ENCODE measurements at places on chromosomes 2 and 18. TPM values are rescaled to one million over a fixed set of nuclear protein-coding genes. Genes with fewer than 3 reads are reported as not detected.

GRCh38 chr2:71787476-71788185, 334.3 kb downstream of the DYSF start:
- DNase-seq = no peak

- no peak for DNase-seq
These were observed 804.3 kb downstream of the KCNJ3 start for GRCh38 chr2:155502766-155503165.

GRCh38 chr18:73043611-73044010, 175.8 kb upstream of the NETO1 start:
- DNase-seq = no peak

DNA sequence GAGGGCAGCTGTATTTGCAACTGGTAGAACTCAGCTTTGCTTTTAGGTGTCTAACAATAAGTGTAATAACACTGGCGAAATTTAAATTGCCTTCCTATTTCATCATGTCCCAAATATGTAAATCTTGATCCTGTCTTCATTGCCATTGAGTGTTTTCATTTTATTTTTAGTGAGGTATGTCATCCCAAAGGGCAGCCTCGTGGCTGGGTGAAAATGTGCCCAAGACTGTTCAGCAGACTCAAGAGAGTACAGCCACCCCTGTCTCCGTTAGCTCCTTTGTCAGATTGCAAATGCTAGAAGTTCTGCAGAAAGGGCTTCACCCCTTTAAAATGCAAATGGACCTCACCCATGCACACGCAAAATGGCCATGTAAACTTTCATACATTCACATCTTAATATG, 278.8 kb downstream of the RND3 start:
- no peak for DNase-seq

DNA sequence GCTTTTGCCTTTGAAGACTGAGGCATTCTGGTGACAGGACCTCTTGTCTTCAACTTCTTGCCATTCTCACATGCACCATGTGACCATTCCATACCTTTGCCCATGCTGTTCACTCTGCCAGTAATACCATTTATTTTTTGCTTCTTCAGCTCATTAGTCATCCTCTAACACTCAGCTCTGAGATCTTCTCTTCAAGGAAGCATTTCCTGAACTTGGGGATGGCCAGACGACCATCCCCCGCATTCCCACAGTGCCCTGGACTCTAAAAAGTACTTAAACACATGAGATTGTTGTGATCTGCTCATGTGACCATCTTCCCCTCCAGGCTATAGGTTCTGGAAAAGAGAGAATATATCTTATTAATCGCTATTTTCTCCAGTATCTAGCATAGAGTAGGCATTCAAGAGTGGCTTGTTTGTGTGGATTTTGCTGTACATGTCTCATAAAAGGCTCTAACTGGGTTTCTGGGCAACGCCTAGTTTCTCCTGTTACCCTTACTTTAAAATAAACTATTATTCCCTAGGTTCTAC, 33.9 kb downstream of the PAX3 start:
- DNase-seq = no peak

Gene ARHGAP28
- total RNA-seq = not detected

Gene ILKAP
- 102 TPM for total RNA-seq

- no peak for DNase-seq
These were observed 1.3 kb downstream of the FMNL2 start for GRCh38 chr2:152336119-152336853.

DNA sequence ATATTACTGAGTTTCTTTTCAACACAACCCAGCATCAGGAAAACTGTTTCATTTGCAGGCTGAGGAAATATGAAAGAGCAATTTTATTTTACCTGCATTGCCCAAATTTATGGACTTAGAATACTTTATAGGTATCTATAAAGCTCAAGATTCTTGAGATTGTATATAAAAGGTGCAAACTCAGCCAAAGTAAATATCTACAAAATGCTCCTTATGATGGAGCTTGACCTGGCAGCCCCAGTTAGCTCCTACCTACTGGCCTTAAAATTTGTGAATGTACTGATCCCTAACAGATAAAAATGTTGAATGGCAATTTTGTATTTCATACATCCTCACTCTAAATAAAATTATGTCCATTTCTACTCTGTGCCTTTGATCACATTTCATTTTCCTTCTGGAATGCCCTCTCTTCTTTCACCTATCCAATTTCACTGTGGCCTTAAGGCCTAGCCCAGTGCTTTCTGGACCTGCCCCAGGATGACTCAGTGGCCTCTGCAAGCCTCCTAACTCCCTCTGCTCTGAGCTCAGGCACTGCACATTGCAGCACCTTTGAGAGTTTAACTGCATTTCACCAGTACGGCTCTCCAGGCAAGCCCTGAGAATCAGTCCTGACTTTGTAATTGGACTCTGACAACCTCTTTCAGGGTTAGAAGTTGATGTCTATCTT, 125.9 kb downstream of the ANTXR1 start:
- no peak for DNase-seq

DNA sequence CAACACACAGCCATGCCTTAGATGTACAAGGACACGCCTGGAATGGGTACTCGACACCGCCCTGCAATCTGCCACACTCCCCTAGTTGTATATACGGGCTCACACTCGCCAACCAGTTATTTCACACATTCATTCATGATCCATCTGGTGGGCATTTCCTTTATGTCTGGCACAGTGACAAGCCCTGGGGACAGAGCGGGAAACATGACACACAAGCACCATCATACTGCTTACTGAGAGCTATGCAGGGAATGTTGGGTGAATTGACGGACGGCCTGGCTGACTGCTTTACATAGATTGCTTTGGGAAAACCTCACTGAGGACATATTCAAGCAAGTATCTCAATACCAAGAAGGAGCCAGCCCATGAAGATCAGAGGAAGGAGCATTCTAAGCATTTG, 448.0 kb upstream of the SPRED2 start:
- DNase-seq = no peak

GRCh38 chr2:55163941-55164390, 68.1 kb downstream of the CLHC1 start:
- no peak for DNase-seq

Gene ZFP36L2
- total RNA-seq = 226 TPM

DNA sequence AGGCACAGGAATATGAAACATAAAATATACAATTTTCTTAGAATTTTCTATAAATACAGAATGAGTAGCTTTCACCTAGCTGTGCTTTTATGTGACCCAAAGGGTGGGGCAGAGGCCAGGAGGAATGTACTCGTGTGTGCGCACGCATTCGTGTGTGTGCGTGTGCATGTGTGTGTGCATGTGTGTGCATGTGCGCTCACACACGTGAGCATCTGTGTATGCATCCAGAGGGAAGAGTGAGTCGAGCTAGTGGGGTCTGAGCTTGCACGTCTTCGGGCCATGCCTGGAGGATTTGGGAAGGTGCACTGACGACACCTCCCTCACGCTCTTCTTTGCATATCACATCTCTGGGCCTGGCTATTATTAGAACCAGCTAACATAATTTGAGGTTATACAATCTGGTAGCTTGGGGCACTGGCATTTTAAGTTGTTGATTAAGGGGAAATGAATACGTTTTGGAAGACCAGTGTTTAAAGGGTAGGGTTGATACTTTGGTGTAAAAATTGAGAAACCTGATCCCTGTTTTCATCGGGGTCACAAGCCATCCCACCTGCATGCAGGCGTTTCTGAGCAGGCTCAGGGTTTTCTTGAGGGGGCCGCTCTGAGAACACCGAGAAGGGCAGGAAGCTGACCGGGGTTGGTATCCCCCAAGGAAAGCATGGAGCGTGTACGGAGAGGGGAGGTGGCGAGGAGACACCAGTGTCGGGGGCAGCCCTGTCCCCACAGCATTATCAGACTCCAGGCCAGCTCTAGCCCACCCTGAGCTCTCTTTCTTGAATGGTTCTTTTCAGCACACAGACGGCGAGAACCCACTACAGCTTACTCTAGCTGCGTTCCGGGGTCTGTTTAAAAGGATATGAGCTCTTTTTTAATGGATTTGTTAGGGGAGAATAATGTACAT, 85.3 kb downstream of the LRRFIP1 start:
- DNase-seq = no peak

GRCh38 chr2:36266536-36267121, 88.9 kb upstream of the CRIM1 start:
- DNase-seq = no peak

DNA sequence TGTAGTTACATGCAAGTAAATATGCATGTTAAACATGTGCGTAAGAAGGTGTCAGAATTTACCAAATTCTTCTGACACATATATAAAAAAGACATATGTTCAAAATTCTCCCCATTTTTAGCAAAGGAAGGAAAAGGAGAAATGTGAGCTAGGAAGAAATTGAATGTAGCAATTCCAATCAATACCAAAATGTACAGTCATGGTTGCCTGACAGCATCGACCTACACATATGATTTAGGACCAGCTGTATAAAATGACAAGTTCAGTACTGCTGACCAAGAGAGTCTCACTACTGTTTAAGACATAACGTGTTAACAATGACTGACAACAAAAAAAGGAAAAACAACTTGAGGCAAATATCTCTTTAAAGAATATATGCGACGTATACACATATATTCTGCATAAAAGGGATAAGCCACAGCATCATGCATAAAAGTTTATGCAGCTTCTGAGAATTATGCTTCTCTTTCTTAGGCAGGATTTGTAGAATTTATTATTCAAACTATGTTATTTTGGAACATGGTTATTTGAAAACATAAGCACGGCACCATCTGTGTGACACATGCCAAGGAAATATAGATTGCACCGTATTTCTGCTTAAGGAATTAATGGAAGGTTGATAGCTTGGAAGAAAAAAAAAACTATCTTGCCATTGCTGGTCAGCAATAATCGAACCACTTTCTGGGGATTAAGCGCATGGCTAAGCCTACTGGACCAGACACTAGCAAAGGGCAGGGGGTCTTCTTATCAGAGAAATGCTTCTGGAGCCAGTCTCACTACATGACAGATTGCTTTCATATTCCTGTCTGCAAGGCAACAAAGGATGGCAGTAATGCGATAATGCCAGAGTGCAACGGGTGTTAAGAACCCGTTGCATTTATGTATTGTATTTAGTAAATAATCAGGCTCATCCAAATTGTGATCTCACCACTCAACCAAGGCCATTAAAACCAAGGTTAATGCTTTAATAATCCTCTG, 154.0 kb downstream of the WDPCP start:
- no peak for DNase-seq

GRCh38 chr18:59478591-59478990, 119.5 kb upstream of the LMAN1 start:
- DNase-seq = no peak

GRCh38 chr18:23270986-23271680, 135.8 kb downstream of the CABLES1 start:
- DNase-seq = no peak

Gene CD8B
- 1.3 TPM for total RNA-seq

DNA sequence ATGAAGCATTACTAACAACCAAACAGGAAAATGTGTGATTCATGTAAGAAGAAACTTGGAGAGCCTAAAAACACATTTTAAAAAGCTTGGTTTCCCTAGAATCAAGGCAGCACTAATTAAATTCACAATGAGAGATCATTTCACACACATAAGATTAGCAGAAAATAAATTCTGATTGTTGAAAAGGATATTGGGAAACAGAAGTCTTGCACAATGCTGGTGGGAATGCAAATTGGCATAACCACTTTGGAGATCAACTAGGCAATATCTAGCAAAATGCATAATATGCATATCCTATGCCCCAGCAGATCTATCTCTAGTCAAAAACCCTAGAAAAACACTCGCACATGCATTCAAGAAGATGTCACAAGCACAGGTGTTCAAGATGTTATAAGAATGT, 75.3 kb upstream of the SIX3 start:
- DNase-seq = no peak

GRCh38 chr2:26731714-26732113, 32.4 kb upstream of the SLC35F6 start:
- DNase-seq = no peak

- no peak for DNase-seq
These were observed 795 bp upstream of the SETBP1 start for GRCh38 chr18:44679914-44680272.

DNA sequence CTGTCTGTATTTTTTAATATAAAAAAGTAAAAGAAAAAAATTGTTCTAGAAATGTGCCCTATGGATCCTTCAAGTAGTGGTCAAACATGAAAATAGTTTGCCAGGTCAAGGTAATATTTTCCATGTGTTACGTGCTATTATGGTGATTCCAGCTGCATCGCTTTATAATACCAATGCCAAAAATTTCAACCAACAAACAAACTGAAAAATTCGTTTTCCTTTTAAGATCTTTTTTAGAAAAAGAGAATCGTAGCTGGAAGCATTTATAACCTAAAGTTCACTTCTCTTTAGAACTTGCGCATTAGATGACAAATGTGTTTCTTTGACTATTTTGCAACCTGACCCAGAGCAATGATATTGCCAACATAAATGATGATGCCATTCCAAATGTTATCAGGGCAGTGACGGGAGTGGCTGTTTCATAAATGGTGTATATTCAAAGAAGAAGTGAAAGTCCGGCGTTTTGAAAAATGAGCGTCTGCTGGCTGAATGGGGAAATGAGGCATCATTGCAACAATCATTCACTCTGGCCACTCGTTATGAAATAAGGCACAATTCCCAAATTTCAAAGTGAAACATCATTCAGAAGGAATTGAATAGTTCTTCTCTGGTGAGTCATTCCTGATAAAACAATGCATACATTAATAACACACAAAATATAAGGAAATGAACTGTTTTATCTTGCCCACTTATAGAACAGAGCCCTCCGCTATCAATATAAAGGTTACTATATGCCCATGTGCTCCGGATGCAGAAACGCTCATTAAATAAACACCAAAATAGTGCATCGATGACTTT, 297.4 kb downstream of the TGIF1 start:
- DNase-seq = no peak

Gene SLC39A6
- 17.5 TPM for total RNA-seq

DNA sequence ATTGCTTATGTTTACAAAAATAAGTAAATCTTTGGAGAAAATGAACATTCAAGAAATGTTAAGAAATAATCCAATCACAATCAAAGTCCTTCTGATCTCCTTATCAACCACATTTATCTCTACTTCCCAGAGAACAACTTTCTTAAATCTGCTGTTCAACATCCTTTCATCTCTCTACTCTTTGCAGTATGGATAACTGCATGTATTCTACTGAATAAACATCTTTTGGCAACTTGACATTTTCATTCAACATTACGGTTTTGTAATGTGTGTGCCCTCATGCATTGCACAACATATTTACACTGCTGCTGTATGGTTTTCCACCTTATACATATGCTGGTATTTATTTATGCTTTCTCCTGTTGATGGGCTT, 9.2 kb downstream of the CMPK2 start:
- DNase-seq = no peak

- DNase-seq = no peak
These were observed 61.5 kb downstream of the TNS1 start for GRCh38 chr2:217941339-217941738.

- DNase-seq = no peak
These were observed 168.7 kb upstream of the AGAP1 start for GRCh38 chr2:235325151-235325550.

Gene CD8B2
- 0.64 TPM for total RNA-seq

- no peak for DNase-seq
These were observed 44.5 kb upstream of the ASPRV1 start for GRCh38 chr2:70005752-70006446.
